Amniotic epithelial cell (primary cell): ENCODE measurements at places on chromosomes 6 and 20.

DNA sequence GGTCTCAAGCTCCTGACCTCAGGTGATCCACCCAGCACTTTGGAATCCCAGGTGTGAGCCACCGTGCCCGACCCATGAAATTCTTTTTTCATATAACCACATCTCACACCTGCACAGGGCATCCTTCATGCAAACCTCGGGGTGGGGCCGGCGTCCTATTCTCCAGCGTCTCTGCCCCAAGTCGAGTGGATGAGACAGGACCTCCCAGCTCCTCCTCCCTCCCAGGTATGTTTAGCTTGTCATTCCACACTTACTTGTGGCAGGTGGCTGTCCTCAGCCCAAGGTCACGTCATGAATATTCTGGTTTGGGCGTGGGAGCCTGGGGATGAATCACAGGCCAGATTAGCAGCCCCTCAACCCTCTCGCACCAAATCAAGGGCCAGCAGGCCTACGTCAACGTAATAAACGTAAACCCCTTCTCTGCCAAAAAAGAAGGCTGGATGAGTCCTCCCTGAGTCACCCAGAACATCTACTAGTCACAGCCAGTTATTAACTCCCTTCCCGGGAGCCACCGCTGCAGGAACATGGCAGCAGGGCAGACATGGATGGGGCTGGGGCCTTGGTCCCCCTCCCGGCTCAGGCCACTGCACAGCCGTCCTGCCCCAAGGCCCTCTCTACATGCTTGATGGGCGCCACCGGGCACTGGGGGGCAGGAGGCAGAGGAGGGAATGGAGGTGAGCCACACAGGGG lies 91.7 kb downstream of the YTHDF1 start:
- no peak for DNase-seq

DNA sequence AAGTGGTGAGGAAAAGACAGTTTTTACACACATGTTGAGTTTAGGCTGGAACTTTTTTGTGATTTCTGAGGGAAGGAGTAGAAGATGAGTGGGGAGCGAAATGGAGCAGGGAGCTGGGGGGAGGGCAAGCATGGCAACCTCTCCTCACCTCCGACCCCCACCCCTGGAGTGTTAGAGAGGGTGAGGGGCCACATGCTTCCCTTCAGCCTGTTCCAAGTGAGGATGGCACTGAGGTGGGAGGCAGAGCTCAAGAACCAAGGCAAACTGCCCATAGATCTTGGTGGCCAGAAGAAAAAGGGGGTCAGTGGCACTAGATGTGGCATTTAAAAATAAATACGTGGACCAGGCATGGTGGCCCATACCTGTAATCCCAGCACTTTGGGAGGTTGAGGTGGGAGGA lies 4.8 kb downstream of the TTBK1 start:
- DNase-seq = no peak

GRCh38 chr20:25247000-25247517 lies 826 bp upstream of the PYGB start:
- peak; percentile 39 for DNase-seq

DNA sequence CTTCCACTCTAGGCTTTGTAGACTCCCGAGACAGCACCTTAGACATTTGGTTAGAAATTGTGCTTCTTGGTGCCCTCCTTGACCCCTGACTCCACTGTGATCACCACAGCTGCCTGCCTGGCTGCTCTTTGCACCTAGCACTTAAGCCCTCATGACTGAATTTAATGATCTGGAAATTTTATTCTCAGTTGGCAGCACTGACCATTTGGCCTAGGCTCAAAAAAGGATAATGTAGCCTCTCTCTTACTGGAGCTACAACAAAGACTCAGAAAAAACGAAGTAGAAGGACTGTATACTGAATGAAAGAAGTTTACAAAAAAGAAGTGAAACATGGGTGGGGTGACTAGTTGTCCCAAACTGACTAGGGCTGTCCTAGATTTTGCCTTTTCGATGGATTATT lies 11.3 kb upstream of the ABRACL start:
- DNase-seq = no peak

DNA sequence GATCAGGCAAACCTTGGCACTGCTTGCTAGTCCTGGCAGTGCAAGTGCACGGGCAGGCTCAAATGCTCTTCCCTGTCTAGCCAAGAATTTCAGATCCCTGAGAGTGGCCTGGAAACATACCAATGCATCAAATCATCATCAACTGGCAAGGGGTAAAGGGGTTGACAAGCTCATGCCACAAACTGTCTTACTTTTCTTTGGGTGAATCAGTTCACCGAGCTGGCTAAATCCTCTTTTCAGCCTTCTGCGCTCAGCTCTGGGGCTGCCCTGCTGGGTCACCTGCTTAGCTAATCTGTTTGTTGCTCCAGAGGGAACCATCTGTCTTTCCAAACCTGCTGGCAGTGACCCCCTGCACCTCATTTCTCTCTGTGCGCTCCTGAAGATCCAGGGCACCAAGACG lies 59.5 kb downstream of the LYRM4 start:
- DNase-seq = no peak

DNA sequence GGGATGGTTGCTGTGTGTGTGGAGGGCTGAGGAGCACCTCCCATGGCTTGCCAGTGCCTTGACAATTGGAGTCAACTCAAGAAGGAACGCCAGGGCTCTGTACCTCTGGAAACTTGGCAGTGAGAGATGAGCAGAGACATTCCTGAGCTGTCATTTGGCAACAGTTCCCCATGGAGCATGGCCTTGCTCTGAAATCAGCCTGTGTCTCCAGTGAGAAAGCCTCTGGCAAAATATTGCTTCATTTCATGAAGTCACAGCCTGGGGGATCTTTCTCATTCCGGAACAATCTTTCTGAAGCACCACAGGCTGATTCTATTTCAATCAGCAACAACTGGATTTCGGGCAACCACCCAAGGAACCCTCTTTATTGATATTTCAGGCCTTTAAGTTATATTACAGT lies 52.2 kb upstream of the FNDC1 start:
- peak; percentile 52 for DNase-seq

GRCh38 chr20:25856256-25856884 lies 159.7 kb upstream of the ZNF337 start:
- DNase-seq = no peak

GRCh38 chr6:145632971-145633370 lies 102.3 kb downstream of the EPM2A start:
- no peak for DNase-seq

DNA sequence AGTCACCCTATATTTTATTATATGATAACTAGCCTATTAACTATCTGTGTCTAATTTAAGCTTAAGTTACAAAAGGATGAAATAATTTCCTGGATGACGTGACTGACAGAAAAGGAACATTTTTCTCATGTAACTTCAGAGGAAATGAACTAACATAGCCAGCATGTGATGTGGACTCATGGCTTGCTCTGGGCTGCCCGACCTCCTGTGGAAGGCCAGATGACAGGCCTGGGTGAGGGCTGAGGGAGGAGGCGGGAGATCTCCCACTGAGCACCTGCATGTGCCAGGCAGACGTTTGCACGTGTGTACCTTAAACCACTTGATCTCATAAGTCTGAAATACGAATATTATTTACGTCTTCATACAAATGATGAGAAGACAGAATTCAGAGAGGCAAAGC lies 321.1 kb downstream of the SYNE1 start:
- DNase-seq = peak; percentile 86

GRCh38 chr6:41405941-41406727 lies 70.7 kb downstream of the NCR2 start:
- DNase-seq = no peak

DNA sequence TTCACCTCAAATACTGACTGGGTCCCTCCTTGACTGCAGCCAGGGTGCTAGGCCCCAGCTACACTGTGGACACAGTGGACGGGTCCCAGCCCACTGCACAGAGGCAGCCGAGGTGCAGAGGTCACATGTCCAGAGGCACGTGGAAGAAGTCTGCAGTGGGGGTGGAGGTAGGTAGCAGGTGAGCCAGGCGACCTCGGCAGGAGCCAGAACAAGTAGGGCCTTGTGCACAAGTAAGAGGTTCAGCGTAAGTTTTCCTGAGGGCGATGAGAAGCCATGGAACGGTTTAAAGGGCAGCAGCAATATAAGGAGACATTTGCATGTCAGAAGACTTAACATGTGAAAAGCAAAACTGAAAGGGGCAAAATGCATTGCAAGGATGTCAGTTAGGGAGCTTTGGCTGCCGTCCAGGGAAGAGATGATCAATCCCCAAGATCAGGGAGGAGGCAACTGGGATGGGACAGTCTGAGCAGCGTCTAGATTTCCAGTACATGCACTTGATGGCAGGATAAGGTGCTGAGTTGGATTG lies 49.7 kb upstream of the SNX9 start:
- no peak for DNase-seq
